PC-3 (cell line): ENCODE measurements at places on chromosomes 11 and 22. TPM values are rescaled to one million over a fixed set of nuclear protein-coding genes. Genes with fewer than 3 reads are reported as not detected.

DNA sequence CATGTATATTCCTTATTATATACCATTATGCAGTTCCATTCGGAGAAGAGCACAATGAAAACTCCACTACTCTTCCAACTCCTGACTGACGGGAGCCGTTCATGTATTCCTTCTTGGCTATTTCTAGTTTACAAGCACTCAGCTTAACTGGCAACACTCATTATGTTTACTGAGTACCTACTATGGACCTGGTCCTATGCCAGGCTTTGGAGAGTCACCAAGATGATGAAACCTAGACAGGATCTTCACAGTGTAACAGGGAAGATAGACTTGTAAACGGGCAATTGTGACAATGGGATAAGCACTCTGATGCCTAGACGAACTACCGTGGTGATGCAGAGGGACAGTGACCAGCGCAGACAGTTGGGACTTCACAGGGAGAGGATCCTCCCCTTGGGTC is 22.3 kb upstream of the ST3GAL4 start:
- DNase-seq: peak; percentile 78

DNA sequence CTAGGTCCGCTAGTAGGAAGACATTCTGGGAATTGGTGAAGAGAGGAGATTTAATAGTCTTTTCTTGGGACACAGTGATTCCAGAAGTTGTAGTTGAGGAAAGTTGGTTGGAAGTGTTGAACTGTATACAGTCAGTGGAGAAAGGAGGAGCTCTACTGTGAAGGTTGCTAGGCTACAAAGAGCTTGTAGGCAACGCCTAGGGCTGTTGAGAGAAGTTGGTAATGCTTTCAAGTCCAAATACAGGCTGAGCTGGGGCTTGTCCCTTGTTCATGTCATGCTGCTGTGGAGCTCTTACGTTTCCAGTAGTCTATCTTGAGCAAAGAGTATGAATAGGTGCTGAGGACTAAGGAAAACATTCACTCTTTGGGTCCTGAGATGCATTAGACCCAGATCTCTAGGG is 1.1 kb downstream of the TBCEL start:
- peak; percentile 25 for DNase-seq

DNA sequence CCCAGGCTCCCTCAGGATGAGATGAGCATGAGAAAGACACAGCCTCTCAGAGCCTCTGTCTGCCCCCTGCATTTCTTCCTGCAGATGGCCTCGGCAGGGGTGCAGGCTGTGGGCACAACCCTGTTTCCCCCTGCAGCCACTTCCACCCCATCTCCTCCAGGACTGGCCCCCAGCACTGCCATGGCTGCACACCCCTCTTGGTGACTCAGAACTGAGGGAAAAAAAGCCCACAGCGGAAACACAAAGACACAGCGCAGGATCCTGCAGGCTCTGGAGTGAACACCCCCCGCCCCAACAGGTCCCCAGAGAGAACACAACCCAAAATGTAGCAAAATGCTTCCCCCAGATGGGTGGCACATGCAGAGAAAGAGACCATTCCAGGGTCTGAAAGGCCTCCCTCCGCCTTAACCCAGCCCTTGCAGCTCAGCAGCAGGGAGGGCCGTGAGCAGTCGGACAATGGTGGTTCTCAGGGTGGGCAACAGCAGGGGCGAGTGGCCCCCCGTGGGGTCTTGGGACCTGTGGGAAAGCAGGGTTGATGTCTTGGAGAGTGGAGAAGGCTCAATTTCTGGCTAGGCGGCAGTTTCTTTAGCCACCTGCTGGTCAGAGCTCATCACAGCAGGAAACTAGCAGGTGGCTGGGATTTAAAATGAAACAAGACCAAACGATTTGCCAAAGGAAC is 8.0 kb downstream of the TUBGCP6 start:
- DNase-seq: peak; percentile 33

DNA sequence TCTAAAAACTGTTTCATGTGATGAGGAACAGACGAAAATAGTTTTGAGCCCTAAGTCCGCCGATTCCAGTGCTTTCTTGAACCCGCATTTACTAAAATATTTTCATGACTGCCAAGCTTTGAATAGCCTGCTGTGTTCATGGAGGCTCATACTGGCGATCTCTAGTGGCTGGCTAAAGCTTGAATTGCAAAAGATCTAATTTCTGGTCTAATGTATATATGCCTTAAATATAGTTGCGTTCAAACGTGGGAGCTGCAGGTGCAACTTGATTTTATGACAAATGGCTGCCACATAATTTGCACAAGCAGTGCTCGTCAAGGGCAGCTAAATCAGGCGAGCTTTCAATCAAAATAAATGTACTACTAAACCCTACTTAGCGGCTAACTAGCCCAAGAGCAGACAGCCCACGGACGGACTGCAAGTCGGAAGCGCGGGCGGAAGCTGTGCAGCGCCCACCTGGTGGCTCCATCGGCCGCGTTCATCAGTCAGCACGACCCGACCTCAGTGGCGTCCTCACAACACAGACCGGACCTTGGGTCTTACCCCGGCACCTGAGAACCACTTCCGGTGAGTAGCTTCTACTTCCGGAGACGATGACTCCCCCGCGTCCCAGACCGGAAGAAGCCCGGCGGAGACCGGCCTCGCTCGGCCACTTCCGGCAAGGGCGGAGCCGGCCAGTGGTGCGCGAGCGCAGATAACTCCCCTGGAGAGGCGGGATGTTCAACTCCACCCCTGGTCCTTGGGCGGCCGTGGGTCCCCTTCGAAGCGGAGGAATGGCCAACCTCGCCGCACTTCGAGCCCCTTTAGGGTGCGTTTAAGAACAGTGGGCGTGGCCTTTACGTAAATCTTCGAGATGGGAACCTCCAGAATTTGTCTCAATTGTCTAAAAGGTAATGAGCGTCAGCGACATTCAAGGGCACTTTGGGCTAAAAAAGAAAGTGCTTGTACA is 6.1 kb downstream of the RPL27A start:
- peak; percentile 97 for DNase-seq

GRCh38 chr11:59877325-59877724 is 1.3 kb upstream of the OOSP3 start:
- no peak for DNase-seq

- DNase-seq: no peak
These were observed 7.9 kb upstream of the FLRT1 start for GRCh38 chr11:64027651-64028397.

- no peak for DNase-seq
These were observed 11.5 kb downstream of the CARD10 start for GRCh38 chr22:37507731-37508130.

DNA sequence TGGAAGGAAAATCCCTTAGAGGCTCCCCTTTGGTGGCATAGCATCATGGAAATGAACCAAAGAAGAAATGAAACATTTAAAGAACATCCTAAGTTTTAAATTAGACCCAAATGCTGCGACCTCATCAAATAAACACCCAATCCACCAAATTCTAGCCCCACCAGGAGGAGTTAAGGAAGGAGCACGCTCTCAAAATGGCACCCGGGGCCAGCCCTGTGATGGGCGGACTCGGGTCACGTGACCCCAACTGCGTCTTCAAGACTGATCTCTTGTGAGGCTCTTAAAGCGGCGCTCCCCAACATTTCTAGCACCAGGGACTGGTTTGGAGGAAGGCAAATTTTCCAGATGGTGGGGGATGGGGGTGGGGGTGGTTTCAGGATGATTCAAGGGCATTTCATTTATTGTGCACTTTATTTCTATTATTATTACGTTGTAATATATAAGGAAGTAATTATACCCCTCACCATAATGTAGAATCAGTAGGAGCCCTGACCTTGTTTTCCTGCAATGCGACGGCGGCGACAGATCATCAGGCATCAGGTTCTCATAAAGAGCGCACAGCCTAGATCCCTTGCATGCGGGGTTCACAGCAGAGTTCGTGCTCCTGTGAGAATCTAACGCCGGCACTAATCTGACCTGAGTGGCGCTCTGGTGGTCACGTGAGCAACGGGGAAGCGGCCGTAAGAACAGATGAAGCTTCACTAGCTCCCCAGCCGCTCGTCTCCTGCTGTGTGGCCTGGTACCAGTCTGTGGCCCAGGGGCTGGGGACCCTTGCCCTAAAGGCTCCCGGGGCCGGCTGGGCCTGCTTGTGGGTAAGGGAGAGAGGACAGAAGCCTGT is 90.6 kb upstream of the SLC22A12 start:
- DNase-seq: no peak

DNA sequence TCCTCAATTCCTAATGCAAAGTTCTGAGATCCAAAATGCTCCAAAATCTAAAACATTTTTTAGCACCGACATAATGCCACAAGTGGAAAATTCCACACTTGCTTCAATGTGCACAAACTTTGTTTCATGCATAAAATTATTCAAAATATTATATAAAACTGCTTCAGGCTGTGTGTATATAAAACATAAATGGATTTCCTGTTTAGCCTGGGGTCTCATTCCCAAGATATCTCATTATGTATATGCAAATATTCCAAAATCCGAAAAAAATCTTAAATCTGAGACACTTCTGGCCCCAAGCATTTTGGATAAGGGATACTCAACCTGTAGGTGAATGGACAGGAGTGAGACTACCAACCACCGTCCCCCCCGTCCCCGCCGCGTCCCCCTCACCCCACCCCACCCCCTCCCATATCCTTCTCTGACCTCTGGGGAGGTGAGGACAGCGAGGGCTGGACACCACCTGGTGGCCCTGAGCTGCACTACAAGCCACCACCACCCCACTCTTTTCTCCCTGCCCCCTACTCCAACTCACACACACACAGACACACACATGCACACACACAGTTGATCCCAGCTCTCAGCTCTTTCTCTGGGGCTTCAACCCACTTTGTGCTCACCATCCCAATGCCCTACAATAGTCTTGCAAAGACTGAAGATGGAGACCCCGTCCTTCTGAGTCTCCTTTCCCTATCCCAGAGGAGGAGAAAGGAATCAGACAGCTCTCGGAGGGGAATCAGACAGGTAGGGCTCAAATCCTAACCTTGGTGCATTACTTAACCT is 101.0 kb downstream of the PDE2A start:
- DNase-seq: peak; percentile 59

The E2F8 gene
- total RNA-seq: 11.9 and 12.3 TPM in 2 replicates

The MOGAT2 gene
- total RNA-seq: not detected in 2 replicates

The LRRC74B gene
- not detected in 2 replicates for total RNA-seq

The OR10D3 gene
- total RNA-seq: 0.15 and 0.29 TPM in 2 replicates

The LRRC55 gene
- not detected in 2 replicates for total RNA-seq

The NCF4 gene
- 0.47 TPM in 1 of 2 replicates, not detected in the other for total RNA-seq

The TPH1 gene
- total RNA-seq: 0.07 TPM in 1 of 2 replicates, not detected in the other
